ENCODE measurements at places on chromosomes 1 and 21.

- no peak for DNase-seq
Observed at GRCh38 chr1:166170075-166170474, 3.3 kb upstream of the FAM78B start.

DNA sequence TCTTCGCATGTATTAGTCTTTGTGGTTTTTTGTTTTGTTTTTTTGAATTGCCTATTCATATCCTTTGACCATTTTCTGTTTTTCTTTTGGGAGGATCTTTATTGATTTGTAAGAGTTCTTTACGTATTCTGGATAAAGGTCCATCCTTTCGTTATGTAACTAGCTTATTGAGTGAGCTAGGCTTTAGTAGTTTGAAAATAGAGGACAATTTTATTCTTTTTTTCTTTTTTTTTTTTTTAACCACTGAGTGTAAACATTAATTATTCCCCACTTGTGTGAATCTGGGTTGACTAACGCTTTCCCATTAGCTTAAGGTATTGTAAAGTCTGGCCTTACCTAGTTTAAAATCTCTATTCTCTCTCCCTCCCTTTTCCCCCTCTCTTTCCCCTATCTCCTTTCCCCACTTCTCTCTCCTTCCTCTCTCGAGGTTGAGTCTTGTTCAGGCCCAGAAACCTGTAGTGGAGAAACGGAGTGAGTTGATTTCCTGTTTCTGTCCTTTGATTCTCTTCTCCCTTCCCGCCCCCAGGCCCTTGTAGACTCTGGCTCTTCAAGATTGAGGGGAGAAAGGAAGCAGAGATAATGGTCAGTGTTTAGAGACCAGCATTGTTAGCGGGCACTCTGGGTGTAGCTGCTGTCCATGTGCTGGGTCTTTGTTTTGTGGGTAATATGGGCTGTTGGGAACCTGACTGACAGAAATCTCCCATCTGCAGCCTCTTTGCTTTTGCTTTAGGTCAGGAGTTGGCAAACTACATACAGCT, 1.5 kb downstream of the MORC3 start:
- DNase-seq: peak; percentile 88

GRCh38 chr1:235937123-235937522, 70.4 kb upstream of the LYST start:
- no peak for DNase-seq

DNA sequence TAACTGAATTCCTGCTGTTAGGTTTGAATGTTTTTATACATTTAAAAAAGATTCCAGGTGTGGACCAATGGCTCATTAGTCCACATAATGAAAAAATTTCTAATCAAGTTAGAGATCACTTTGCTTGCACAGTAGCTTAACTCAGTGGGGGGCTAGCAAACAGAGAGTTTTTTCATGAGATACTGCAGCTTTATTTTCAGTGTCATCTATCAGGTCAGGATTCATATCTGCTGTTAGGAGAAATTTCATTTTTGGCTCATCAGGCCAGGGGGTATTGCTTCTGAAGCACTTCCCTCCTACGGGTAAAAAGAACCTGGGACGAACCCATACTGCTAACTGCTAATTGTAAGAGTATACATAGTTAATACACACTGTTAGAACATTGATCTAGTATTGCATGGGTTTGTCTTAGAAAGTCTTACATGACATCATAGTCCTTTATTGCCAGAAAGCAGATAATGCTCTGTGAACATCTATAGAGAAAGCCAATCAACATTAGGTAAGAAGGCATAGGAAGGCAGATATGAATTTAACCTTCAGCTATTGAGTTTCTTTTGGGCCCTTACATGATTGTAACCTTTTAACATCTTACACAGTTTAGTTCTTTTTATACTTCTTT, 38.0 kb downstream of the ADGRL2 start:
- peak; percentile 12 for DNase-seq

GRCh38 chr1:225464851-225465792, 37.3 kb upstream of the LBR start:
- peak; percentile 78 for DNase-seq

GRCh38 chr1:194252199-194252598, 1065.8 kb upstream of the B3GALT2 start:
- peak; percentile 8 for DNase-seq

DNA sequence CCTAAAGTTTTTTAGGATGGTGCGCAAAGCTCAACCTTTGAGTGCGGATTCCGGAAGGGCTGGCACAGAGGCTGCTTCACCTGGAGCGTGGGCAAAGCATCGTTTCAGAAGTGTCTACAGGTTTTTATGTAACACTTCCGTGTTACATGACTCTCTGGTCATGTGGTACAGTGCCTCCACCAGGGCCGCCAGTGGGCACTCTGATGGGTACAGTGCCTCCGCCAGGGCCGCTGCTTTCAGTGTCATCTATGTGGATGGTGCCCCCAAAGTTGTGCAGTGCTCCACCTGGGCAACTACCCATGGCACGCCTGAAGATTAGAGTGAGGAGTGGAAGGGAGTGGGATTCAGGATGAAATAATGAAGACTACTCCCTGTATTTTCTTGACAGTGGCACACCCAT, 101.4 kb upstream of the C1orf174 start:
- no peak for DNase-seq

DNA sequence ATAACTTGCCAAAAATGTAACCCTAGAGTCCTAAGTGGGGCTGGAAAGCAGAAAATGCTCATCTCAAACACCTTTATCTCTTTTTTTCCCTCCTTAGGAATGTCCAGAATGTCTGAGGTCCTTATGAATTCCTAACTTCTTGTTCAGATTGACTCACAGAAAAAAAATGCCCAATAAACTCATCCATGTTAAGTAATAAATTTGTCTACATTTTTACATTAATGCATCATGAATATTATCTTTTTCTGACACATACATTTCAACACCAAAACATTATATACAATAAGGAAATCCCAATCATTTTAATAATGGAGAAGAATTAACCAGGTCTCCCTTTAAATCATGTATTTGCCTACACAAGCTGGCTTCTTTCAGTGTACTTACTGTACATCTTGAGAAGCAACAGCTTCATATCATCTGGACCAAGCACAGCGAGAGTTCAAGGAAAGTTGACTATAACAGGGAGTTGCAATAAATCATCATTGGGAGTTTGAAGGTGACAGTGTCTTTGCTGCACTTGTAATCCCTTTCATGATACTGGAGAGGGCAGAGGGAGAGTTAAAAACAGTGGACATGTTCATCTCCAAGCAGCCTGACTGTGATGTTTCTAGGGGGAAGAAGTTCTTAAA, 565.2 kb downstream of the LTN1 start:
- no peak for DNase-seq

DNA sequence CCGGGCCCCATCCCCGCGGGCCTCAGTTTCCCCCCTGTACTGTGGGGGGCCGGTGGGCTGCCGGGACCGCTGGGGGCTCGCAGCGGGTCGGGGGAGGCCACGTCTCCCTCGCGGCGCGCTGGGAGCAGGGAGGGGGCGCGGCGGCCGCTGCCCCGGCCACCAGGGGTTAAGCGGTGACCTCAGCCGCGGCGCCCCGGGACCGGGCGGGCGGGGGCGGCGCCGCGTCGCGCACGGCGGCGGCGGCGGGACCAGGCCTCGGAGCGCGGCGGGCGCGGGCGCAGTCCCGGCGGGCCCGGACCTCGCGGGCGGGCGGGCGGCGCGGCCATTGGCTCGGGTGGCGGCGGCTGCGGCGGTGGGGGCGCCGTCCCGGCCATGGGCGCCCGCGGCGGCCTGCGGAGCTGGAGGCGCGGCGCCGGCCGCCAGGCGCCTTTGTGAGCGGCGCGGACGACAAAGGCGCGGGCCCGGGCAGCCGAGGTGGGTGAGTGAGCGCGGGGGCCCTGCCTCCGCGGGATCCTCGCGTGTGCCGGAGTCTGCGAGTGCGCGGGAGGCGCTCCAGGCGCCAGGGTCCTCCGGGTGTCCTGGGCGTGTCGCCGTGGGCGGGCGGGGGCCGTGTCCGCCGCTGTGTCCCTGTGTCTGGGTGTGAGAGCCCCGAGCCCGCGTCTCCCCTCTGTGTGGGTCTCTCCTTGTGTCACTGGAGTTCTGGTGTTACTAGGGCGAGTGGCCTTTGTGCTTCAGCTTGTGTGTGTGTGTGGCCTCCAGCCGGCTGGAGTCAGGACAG, at the start of gene ARHGEF10L:
Gene ARHGEF10L, plus strand, starts transcription at position 222 of the 778 bp plus-strand sequence. CDS start 40,898 bp downstream, outside the sequence.
- DNase-seq: peak; percentile 30

- DNase-seq: peak; percentile 37
Observed at GRCh38 chr1:59446257-59446901, 149.5 kb downstream of the FGGY start.

DNA sequence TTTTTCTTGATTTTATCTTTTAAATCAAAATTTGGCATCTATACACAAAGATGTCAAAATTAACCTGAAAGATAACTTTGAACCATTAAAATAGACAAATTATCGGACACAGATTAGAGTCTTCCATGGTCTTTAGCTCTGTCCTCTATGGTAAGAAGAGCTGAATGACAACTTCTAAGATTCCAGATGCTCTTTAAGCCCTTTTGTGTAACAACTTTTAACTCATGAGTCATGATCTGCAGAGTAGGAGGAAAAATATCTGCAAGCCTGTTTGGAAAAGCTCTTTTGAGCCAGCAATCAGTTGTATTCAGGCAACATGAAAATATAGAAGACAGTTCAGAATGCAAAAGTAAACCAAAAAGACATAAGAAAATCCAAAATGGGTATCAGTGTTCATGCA, 37.8 kb downstream of the TTC13 start:
- DNase-seq: no peak

- peak; percentile 75 for DNase-seq
Observed at GRCh38 chr1:39816415-39817090, 27.9 kb upstream of the BMP8B start.

DNA sequence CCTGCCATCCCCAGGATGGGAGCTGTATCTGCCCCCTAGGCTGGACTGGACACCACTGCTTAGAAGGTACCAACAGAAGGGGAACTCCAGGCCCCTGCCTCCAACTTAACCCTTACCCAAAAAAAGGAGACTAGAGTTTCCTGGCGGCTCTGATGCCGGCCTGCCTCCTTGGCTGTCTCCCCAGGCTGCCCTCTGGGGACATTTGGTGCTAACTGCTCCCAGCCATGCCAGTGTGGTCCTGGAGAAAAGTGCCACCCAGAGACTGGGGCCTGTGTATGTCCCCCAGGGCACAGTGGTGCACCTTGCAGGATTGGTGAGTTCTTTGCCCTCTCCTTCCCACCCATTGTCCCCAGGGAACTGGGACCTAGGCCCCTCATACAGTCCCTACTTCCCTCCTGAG, 8.1 kb upstream of the LRRC71 start:
- no peak for DNase-seq

DNA sequence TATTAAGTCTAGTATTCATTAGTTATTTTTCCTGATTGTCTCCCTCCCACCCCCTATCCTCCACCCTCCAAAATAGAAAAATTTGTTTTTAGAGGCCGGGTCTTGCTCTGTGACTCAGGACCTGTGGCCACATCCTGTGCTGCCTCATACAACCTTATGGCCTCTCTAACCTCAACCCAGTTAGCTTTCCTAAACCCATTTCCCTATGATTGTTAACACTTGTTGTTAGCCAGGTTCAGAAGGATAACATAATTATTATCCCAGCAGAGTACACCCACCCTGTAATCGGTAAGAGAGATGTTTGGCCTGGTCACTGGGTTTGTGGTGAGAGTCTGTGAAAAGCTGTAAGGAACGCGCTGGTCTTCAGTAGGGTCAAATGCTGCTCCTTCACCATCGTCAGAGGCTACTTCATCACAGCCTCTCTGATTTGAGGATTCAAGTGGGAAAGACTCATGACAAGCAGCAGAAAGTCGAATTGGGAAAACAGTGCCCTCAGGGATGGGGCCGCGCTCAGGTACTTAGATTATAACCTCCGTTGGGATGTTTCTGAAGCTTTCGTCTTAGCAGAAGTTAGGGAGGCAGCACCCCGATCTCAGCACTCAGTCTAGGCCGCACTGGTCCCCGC, 35.9 kb upstream of the HMGN1 start:
- no peak for DNase-seq

DNA sequence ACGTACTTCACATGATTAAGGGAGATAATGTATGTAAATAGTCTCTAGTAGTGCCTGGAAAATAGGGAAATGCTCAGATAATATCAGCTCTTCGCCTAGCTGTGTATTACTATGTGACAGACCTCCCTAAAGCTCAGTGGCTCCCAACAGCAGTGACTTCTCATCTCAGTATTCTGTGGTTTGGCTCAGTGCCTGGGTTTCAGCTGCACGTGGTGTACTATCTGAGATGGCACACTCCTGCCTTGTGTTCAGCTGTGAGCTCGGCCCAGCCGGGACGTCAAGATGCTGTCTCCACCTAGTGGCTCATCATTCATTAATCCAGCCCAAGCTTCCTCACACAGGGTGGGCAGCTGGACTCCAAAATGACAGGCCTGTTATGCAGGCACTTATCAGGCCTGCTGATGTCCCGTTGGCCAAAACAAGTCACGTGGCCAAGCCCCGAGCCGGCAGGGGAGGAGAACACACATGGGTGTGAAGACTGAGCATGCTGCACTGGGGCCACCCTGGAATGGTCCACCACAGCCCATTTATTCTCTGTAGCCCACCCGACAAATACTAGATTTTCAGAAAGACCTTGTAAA, 17.8 kb downstream of the SLFNL1 start:
- peak; percentile 97 for DNase-seq

DNA sequence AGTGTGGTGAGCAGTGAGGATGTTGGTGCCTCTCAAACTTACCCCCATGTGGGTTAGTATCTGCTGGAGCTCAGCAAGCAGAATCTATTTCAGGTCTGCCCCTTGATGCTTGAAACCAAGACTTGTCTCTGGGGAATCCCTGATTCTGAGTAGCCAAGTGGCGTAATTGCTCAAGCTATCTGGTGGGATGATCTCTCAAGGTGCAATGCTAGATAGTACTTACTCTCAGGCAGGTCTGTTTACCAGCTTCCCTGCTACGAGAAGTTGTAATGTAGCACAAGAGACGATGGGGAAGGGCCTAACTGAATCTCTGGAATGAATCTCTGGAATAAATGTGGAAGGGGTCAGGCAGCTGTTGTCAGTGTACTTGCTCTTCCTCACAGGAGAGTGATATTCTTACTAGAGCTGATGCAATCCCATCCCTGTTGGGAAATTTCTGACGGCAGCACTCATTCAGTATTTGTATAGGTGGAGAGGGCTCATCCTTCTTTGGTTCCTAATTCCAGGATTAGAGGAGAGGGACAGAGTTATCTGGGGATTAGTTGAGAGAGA, 65.4 kb downstream of the MACF1 start:
- peak; percentile 84 for DNase-seq

Measured in muscle of leg (tissue), 16 donors.